ENCODE measurements at places on chromosomes 4 and X.

- DNase-seq, result no peak
These were observed 7.5 kb downstream of the STOX2 start for GRCh38 chr4:183912585-183912984.

- no peak for DNase-seq
These were observed 607.9 kb downstream of the GLUD2 start for GRCh38 chrX:121655276-121655675.

- peak; percentile 2 for DNase-seq
These were observed 275.1 kb downstream of the GPM6A start for GRCh38 chr4:175536852-175537453.

- DNase-seq, result no peak
These were observed 235.4 kb upstream of the FGF13 start for GRCh38 chrX:138946926-138947325.

DNA sequence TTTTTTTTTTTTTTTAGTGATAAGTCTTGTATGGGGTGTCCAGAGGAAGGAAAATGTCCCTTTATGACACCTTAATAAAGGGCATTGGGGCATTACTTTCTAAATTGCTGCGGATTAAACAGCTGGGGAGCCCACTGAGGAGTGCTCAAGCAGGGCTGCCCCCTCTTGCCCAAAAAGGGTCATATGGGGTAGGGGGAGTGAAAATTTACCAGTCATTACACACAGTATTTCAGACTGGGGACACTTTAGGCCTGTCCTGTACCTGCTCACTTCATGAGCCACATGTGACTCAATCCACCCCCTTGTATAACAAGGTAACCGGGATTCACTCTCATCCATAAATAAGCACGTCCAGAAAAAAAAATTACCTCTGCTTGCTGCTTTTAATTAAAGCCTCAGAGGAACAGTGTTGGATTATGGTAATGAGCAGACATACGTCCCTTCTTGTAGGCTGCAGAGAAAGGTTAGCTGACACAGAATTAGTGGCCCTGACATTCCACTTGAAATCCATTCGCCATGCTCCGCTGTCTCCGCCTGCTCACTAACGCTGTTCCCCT, 1.8 kb downstream of the PRDM8 start:
- DNase-seq, result no peak

- DNase-seq, result no peak
These were observed 126.2 kb upstream of the ZDHHC15 start for GRCh38 chrX:75648803-75649588.

DNA sequence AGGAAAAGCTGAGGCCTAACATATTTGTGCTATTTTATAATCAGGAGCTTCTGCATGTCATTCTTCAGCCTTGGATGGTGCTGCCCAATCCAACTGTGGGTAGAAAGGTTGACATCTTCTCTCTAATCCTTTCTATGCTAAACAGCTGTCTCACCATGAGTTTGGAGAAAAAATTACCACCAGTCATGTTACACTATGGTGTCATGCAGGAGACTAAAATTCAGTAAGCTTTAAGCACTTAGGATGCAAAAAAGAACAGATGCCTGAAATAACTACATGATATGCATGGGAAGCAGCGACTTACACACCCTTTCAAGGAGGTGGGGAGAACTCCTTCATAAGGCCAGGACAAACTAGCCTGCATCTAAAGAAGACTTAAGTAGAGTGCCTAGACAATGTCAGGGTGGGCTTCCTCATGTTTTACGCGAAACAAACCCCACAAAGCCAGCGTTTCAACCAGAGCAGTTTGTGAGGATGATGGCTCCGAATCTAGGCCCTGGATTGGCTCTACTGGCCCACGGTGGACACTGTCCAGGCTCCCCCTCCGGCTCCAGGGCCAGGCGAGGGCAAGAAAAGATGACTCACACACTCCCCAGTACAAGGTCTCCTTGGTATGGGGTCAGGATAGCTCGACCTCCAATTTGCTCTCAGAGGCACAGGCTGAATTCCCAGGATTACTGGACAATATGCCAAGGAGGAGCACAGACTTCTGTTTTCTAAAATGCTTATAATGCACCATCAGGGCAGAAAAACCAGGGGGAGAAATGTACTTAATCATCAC, 45.1 kb downstream of the STX18 start:
- DNase-seq, result no peak

DNA sequence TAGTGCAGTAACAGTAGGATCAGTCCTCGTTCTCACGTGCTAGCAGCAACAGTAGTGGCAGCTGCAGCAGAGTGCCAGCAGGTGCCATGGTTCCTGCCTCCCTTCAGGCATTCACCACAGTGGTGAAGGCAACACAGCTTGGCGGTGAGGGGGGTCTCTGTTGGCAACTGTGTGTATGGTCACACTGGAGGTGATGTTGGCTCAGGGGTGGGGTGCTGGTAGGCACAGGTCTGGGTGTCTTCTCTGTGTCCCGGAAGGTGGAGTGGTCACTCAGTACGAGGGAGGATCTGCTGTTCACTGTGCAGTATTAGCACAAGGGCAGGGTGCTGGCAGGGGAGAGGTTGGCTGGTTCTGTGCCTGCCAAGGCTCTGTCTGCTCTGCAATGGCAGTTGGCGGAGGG, 671.8 kb downstream of the CCSER1 start:
- no peak for DNase-seq

DNA sequence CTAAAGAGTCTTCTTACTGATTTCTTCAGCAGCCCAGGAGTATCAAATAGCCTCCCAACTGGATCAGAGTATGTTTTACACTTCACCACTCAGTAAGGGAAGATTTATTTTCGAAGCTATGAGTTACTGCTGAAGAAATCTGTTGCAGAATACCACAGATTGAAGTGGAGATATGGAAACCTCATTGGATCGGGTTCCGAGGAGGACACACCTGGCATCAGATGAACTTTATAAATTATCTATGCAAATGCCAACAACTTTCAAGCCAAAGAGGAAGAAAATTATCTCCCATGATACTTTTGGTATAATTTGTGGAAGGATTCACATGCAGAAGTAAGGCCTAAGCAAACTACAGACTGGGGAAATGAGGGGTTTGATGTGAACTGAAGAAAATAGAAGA, 515.9 kb upstream of the NDST4 start:
- DNase-seq, result no peak

- no peak for DNase-seq
These were observed 189.7 kb downstream of the PDGFC start for GRCh38 chr4:156781852-156782251.

GRCh38 chrX:96692454-96692853, 7.8 kb downstream of the DIAPH2 start:
- DNase-seq, result no peak

DNA sequence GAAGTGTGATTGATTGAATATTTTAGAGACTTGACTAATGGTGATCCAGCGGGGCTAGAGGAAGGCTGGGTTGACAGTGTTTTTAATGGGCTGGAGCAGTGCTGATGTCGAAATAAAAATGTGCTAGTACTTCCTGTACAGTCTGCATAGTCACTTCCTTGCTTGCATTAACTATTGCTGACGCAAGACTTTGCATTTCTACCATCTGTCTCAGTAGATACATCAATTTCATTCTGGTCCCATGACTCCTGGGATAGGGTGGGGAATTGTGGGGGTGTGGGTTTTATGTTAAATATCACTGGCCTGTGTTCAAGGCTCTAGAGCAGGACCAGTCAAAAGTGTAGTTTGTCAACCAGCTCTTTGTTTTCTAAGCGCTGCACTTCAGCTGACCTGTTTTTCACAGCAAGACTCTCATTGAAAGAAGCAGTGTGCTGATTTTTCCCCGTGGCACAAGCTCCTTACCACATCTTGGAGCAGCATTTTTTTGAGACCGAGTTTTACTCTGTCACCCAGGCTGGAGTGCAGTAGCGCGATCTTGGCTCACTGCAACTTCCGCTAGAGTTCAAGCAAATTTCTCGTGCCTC, 35.2 kb upstream of the PHEX start:
- no peak for DNase-seq

DNA sequence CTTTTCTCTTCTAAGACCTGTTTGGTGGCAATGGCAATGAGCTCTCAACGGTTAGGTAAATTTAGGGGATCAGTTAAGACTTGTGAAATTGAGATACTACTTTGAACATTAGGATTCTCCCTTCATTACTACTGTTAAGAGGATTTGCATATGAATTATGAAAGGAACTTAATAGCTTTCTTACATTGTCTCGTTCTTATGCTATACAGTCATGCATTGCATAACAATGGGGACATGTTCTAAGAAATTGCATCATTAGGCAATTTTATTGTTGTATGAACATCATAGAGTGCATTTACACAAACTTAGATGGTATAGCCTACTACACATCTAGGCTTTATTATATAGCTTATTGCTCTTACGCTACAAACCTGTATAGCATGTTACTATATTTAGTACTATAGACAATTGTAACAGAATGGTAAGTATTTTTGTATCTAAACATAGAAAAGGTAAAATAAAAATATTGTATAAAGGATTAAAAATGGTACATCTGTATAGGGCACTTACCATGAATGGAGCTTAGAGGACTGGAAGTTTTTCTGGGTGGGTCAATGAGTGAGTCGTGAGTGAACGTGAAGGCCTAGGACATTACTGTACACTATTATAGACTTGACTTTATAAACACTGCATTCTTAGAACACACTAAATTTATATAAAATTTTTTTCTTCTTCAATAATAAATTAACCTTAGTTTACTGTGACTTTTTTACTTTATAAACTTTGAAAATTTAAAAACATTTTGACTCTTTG, 62.5 kb downstream of the PAQR3 start:
- no peak for DNase-seq

GRCh38 chr4:8240211-8241041, 29.1 kb upstream of the HTRA3 start:
- DNase-seq, result no peak

DNA sequence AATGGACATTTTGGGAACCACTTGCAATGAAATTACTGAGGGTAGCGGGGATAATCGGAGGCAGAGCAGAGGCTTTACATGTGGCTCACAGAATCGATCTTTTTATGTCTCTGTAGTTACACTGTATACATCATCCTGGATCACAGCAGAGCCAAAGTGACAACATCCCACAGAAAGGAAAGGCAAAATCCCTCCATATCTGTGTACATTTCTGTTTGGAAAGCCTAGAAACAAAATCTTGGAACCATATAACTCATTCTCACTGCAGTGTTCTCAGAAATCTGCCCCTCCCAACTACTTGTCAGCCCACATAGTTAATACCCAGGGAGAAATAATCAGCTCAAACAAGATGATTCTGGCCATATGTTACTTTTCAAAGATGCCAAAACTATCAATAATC, 211.6 kb downstream of the DCLK2 start:
- no peak for DNase-seq

GRCh38 chrX:2383735-2384134, 117.0 kb downstream of the DHRSX start:
- DNase-seq, result no peak

GRCh38 chr4:176546975-176547374, 227.2 kb downstream of the SPCS3 start:
- no peak for DNase-seq

DNA sequence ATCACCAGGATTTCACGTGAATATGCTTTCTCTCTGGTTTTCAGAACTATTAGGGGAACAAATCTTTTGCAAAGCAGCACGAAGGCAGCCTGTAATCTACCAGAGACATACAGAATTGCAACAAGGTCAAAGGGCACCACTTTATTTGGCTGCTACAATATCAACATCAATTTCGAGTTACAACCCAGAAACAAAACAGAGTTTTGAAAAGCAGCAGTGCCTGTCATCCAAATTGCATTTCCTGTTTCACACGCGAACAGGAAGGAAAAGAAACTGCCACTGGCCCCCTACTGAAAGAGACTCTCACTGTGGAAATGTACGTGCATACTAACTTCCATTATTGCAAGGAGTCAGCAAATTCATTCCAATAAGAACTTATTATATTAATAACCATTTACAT, 17.1 kb upstream of the C1QTNF7 start:
- DNase-seq, result no peak

- DNase-seq, result no peak
These were observed 8.1 kb upstream of the DTHD1 start for GRCh38 chr4:36273276-36273675.

- no peak for DNase-seq
These were observed 24.4 kb upstream of the MSL3 start for GRCh38 chrX:11733614-11734013.

GRCh38 chr4:141133146-141133998, at the start of gene RNF150:
Gene RNF150, minus strand, starts transcription at chr4:141133469.
- DNase-seq, result peak; percentile 26

- DNase-seq, result no peak
These were observed 918.3 kb downstream of the ARAP2 start for GRCh38 chr4:35325908-35326453.

DNA sequence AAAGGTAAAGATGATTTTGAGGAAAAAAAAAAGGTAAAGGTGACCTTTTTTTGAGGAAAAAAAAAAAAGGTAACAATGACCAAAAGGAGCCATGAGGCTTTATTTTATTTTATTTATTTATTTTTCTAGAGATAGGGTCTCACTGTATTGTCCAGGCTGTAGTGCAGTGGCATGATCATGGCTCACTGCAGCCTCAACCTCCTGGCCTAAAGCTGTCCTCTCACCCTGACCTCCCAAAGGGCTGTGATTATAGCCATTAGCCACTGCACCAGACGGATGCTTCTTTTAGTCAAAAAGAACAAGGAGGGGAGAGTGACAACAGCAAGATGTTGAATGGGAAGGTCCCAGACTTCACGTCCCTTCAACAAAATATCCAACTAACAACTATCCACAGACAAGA, 30.4 kb downstream of the LRIT3 start:
- DNase-seq, result no peak

DNA sequence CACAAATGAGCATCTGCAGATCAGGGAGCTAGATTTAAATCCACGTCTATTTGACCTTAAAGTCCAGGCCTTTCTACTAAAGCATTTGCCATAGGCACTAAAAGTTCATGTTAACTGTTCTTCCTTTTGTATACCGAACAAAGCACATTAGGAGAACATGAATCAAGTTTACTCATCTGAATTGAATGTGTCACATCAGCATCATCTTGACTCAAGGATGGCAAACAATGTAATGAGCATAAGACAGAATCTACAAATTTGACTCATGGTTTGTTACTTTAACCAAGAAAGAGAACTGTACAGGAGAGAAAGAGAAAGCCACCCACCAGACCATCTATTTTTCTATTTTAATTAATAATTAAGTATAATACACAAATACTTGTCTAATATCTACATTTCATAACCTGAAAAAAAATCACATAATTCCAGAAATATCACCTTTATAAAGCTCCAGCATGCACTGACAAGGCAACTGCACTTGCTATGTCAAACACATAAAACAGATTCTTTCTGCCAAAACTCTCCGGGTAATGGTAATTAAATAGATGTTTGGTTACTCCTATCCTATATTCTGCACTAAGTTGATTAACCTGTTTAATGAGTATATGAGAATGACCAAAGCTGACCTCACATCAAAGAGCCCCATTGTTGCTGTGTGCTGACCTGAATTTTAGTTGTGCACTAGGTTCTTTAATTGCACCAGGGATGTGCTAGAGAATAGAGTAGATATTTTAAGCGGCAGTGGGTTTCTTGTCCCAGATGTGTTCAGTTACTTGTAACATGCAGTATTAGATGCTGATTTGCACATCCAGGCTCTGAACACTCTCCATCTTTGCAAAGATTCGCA, 42.5 kb upstream of the LEF1 start:
- DNase-seq, result no peak

DNA sequence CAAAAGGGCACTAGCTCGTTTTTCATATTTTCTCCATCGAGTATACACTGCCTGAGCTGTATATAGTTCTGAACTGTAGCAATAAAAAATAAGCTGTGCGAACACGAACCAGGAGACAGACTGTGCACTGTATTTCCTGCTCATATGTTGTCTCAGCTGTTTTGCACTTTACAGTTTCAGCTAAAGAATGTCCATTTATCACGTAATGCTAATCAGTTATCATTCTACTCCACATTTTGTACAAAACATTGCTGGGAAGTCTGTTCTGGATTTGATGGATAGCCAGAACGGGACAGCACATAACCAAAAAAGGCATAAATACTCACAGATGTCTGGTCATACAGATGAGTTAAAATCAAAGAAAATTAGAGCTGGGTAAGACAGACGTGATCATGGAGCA, 315.5 kb upstream of the ADGRL3 start:
- no peak for DNase-seq

All from H54 (cell line).